ENCODE measurements at places on chromosomes 1 and 21. TPM values are rescaled to one million over a fixed set of nuclear protein-coding genes. Genes with fewer than 3 reads are reported as not detected.
A peak's percentile ranks its signal among the peaks of the same experiment; 100 is the strongest.

- no peaks in the 10 kb centered on the region for H3K27me3 ChIP-seq
- no peak overlapping the region for H3K4me3 ChIP-seq
- no peak overlapping the region for H3K27ac ChIP-seq
- peaks cover 7% of the 10 kb centered on the region for H3K4me1 ChIP-seq
Measured at GRCh38 chr1:178066296-178066907, 27.5 kb upstream of the RASAL2 start.

- peaks cover 27% of the 10 kb centered on the region for H3K27me3 ChIP-seq
- H3K27ac ChIP-seq = no peak overlapping the region
- no peaks in the 10 kb centered on the region for H3K36me3 ChIP-seq
- H3K4me1 ChIP-seq = peaks cover 17% of the 10 kb centered on the region
- DNase-seq = no peak
Measured at GRCh38 chr1:221456918-221457317, 285.0 kb downstream of the DUSP10 start.

- H3K27ac ChIP-seq = no peak overlapping the region
- no peak for DNase-seq
- peaks cover 17% of the 10 kb centered on the region for H3K27me3 ChIP-seq
- no peak overlapping the region for H3K4me3 ChIP-seq
- H3K36me3 ChIP-seq = peaks cover 36% of the 10 kb centered on the region
Measured at GRCh38 chr1:62276791-62277190, 42.4 kb downstream of the KANK4 start.

DNA sequence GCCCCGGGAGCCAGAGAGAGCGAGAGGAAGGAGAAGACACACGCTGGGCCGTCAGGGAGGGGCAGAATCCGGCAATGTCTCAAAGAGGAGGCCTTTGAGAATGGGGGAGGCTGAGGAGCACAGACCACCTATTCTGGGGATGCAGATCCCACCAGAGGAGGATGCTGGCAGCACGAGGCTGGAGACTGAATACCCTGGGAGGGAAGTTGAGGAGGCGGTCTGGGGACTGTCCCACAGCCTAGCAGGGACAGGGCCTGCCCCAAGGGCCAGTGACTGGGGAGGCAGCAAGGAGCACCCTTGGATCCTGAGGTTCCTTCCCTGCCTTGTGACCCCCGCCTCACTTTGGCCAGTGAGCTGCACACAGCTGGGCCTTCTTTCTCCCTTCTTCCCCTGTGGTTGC, 49.2 kb downstream of the SLC37A1 start:
- peaks cover 25% of the 10 kb centered on the region for H3K4me1 ChIP-seq
- peak overlapping the region; percentile 57 for H3K27ac ChIP-seq
- peaks cover 4% of the 10 kb centered on the region for H3K36me3 ChIP-seq
- no peaks in the 10 kb centered on the region for H3K27me3 ChIP-seq

TENT5C gene
- 12.9 TPM for total RNA-seq

LRRC41 gene
- total RNA-seq = 89.9 TPM

TMPRSS2 gene
- 91.7 TPM for total RNA-seq

GRCh38 chr21:35223480-35224156, 174.5 kb upstream of the RUNX1 start:
- H3K27ac ChIP-seq = no peak overlapping the region
- no peaks in the 10 kb centered on the region for H3K36me3 ChIP-seq
- H3K4me1 ChIP-seq = peaks cover 9% of the 10 kb centered on the region
- no peak overlapping the region for H3K4me3 ChIP-seq
- H3K27me3 ChIP-seq = no peaks in the 10 kb centered on the region

DNA sequence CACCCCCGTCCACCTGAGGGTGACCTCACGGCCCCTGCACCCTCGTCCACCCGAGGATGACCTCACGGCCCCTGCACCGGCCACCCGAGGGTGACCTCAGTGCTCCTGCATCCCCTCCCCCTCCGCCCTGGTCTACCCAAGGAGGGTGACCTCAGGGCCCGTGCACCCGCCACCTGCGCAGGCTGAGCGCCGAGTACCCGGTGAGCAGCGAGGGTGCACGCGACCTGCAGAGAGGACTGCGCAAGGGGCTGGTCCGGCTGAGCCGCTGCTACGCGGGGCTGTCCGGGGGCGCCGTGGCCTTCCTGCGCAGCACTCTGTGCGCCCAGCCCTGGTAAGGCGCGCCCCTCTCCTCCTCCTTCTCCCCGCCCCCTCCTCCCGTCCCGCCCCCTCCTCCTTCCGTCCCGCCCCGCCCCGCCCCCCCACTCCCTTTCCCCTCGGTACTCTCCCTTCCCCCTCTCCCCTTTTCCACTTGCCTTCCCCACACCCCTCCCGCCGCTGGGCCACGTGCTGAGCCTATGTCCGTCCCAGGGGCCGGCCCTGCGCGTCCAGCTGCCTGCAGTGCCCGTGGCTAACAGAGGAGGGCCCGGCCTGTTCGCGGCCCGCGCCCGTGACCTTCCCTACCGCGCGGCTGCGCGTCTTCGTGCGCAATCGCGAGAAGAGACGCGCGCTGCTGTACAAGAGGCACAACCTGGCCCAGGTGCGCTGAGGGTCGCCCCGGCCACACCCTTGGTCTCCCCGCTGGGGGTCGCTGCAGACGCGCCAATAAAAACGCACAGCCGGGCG, 28.4 kb downstream of the TRIM11 start:
- no peaks in the 10 kb centered on the region for H3K27me3 ChIP-seq
- DNase-seq = peak; percentile 87
- H3K4me1 ChIP-seq = no peaks in the 10 kb centered on the region

Measured in type B pancreatic cell (in vitro differentiated cells).